Tongue (tissue), 3 donors: ENCODE measurements at places on chromosomes 11 and 22.
A peak's percentile ranks its signal among the peaks of the same experiment; 100 is the strongest.

- no peak for DNase-seq
These were observed 11.3 kb downstream of the PLAAT2 start for GRCh38 chr11:63551889-63552266.

DNA sequence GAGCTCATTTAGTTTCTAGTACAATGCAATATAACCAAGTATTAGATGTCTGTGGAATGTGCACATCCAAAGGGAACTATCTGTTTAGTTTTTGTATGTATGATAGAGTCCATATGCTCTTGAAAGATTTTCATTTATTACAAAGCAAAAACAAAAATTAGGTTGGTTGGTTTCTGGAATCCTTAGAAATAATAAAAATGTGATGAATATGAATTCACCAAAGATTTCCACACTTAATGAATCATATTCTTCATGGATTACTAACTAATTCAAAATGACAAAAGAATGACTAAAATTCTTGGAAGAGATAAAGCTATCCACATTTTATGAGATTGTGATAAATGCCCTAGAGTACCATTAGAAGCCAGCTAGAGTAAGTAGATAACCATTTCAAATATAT, 261.1 kb downstream of the SBF2 start:
- no peak for DNase-seq

GRCh38 chr11:16603245-16603644, 135.2 kb upstream of the C11orf58 start:
- DNase-seq, result peak; percentile 45

DNA sequence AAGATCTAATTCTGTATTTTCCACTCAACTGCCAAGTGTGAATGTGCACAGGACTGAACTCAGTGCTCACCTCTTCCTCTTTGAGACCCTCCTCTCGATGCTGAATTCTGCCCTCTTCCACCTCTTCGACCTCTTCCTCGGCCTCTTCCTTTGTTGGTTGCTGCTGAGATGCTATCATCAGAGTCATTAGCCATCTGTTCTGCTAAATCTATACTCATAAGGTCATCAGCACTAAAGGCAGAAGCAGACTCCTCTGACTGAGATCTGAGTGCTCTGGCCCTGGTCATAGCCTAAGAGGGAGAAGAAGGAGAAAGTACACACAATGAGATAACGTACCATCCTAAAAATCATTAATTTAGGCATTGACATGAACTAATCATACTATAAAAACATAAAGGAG, 45.9 kb upstream of the GPR83 start:
- no peak for DNase-seq

- peak; percentile 22 for DNase-seq
These were observed 87.5 kb downstream of the YAP1 start for GRCh38 chr11:102197670-102198139.

DNA sequence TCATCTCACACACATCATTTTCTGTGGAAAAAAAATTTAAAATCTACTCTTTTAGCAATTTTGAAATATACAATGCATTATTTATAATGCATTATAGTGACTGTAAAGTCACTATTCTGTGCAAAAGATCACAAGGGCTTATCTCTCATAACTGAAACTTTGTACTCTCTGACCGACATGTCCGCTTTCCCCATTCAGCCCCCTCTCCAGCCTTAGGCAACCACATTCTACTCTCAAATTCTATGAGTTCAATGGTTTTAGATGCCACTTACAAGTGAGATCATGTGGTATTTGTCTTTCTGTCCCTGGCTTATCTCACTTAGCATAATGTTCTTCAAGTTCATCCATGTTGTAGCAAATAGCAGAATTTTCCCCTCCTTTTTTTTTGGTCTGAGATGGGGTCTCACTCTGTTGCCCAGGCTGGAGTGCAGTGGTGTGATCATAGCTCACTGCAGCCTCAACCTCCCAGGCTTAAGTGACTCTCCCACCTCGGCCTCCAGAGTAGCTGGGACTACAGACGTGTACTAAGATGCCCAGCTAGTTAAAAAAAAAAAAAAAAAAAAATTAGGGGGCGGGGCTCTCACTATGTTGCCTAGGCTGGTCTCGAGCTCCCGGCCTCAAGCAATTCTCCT, 44.5 kb downstream of the SYN3 start:
- no peak for DNase-seq

DNA sequence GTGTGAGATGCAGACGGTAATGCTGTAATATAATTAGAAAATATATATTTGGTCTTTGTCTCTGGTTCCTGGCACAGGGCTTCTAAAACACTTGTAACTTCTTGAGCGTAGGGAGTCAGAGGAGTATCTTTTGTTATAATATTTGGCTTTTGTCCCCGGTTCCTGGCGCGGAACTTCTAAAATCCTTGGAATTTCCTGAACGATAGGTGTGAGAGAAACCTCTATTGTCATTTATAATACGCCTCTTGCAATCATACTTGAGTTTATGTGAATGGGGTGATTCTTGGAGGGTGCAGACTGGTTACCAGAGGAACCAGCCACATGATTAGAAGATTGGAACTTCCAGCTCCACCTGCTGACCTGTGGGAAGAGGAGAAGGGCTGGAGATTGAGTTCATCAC, 54.1 kb upstream of the ZBED5 start:
- DNase-seq, result no peak

DNA sequence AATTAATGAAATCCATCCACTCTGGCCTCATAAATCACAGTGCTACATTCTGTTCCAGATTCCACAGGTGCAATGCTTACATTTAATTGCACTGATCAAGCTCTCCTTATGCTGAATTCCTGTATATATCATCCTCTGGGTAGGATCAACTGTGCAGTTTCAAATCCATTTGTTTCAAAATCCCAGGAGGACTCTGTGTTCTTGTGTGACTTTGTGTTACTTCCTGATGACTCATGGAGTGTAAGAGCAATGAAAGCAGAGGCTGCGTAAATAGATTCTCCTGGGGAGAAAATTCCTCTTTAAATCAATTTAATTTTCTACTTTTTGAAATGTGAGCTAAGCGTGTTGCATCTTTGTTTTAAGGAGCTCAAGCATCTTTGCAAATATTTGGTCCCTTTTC, 752.7 kb downstream of the METTL15 start:
- DNase-seq, result peak; percentile 23

- DNase-seq, result peak; percentile 85
These were observed 45.1 kb downstream of the C11orf96 start for GRCh38 chr11:43987384-43988039.

DNA sequence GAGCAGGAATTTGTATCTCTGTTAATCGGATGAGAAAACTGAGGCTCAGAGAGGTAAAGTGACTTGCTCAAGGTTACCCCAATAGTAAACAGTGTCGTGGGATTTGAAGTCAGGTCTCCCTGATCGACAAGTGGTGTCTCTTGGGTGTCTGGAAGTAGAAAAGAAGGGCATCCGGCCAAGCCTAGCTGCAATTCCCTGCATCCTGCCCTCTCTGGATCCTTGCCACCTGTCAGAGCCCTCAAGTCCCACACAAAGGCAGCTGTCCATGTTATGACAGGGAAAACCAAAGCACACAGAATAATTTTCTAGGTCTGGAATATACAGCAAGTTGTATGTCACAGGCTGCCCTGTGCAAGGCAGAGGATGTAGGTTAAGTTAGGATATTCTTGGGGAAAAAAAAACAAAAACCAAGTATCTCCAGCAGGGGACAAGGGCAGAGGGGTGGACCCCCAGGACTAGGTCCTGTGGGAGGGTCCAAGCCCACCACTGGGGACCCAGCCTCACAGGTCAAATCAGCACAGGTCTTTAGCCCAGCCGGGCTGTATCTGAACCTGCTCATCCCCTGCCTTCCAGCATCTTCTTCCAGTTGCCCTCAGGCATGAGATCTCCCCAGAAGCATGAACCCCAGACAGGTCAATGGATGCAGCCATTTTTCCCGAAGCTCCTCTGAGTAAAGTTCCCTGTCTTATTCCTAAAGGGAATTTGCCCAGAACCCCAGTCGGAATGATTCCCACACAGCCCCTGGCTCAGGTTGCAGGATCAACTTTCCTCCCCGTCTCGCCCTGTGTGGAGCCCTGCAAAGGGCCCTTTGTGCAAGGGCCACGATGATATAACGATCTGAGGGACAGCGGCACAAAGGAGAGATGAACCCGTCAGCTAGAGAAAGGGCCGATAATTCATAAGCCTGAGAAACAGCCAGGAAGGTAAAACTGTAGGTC, 15.0 kb downstream of the USH1C start:
- peak; percentile 87 for DNase-seq
